ENCODE measurements at places on chromosomes 5 and 9. TPM values are rescaled to one million over a fixed set of nuclear protein-coding genes. Genes with fewer than 3 reads are reported as not detected.

- DNase-seq, result peak; percentile 32
These were observed 17.4 kb downstream of the HAUS6 start for GRCh38 chr9:19085295-19085694.

DNA sequence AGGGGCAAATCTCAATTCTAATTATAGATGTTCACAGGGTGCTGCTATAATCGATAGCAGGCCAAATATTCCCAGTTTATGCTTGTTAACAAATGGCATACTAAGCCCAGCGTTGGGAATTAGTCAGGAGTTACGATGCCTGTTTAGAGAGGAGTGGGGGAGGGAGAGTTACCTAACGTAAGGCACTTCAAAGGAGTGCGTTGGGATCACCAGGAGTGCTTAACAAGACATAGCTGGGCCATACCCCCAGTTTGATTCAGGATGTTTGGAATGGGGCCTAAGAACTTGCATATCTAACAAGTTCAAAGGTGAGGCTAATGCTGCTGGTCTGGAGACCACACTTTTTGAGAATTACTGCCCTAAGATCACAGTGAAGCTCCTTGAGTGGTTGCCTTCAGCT, 14.5 kb upstream of the SRP19 start:
- DNase-seq, result no peak

Gene IGFBPL1
- not detected for polyA plus RNA-seq

Gene STK10
- 170 TPM for polyA plus RNA-seq

Gene ITGA1
- 16.5 TPM for polyA plus RNA-seq

DNA sequence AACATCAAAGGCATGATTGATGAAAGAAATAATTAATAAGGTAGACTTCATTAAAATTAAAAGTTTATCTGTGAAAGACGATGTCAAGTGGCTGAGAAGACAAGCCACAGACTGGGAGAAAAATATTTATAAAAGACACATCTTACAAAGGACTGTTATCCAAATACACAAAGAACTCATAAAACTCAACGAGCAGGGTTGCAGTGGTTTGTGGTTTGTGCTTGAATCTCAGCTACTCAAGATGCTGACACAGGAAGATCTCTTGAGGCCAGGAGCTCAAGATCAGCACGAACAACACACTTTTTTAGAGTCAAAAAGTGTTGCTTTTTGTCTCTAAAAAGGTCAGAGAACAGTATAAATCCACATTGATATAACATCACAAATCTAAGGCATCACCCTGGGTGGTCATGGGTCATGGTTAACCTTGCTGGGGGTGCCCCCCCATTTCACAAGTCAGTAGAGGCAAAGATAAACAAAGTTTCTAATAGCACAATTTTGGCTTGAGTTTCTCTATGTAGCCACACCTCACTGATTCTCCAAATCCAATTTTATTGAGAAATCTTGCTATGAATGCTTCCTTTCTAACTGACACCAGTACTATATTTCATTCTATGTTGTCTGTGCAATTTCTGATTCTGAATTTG, 342.9 kb upstream of the RPS23 start:
- no peak for DNase-seq

- no peak for DNase-seq
These were observed 128.1 kb downstream of the MYO10 start for GRCh38 chr5:16808021-16808420.

Gene FBN2
- not detected for polyA plus RNA-seq

DNA sequence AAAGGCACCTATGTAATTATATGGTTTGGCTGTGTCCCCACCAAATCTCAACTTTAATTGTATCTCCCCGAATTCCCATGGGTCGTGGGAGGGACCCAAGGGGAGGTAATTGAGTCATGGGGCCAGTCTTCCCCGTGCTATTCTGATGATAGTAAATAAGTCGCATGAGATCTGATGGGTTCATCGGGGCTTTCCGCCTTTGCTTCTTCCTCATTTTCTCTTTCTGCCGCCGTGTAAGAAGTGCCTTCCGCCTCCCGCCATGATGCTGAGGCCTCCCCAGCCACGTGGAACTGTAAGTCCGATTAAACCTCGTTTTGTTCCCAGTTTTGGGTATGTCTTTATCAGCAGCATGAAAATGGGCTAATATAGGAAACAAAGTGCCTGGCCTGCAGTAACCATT, 56.6 kb downstream of the TSPAN17 start:
- DNase-seq, result no peak

- DNase-seq, result no peak
These were observed 39.4 kb downstream of the LRSAM1 start for GRCh38 chr9:127490535-127491230.

GRCh38 chr9:74277532-74277931, 219.6 kb upstream of the RORB start:
- DNase-seq, result peak; percentile 1

GRCh38 chr9:93107151-93107824, 11.3 kb downstream of the CARD19 start:
- no peak for DNase-seq

- DNase-seq, result no peak
These were observed 51.1 kb downstream of the P4HA2 start for GRCh38 chr5:132176521-132176945.

Gene LCN9
- not detected for polyA plus RNA-seq

Gene CTXN3
- polyA plus RNA-seq, result not detected

- DNase-seq, result no peak
These were observed 111.5 kb upstream of the CTSL start for GRCh38 chr9:87614397-87614796.

Gene NUTM2G
- 0.14 TPM for polyA plus RNA-seq

DNA sequence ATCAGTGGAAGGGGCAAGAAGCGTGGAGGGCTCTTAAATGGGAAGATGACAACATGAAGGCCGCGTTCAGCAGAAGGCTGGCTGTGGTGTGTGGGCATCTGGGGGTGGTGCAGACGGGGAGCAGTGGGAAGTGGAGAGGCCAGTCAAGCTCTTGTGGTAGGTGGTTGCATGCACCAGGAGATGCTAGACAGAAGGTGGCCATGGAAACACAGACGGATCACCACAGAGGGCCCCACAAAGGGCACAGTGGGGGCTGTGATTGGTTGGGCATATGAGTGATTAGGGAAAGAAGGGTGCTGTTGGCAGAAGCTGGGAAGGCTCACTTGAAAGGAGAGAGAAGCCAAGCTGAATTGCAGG, 14.7 kb downstream of the MTMR12 start:
- DNase-seq, result no peak

Gene PCDHA9
- not detected for polyA plus RNA-seq

DNA sequence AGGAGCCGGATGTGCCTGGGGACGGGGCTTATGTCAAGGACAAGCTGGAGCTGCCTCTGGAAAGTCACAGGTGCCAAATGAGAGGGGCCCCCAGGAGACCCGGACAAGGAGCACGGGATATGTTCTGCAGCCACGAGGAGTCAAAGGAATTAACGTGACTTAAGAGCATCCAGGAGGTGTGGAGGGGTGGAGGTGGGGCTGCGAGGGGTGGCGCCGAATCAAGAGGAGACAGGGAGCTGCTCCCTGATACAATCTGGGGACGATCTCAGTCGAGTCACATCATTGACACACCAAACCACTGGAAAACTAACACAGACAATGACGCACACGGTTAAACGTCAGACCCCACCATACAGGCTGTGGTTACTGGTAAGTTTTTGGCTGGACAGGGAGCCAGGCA, 10.4 kb downstream of the CCDC127 start:
- no peak for DNase-seq

DNA sequence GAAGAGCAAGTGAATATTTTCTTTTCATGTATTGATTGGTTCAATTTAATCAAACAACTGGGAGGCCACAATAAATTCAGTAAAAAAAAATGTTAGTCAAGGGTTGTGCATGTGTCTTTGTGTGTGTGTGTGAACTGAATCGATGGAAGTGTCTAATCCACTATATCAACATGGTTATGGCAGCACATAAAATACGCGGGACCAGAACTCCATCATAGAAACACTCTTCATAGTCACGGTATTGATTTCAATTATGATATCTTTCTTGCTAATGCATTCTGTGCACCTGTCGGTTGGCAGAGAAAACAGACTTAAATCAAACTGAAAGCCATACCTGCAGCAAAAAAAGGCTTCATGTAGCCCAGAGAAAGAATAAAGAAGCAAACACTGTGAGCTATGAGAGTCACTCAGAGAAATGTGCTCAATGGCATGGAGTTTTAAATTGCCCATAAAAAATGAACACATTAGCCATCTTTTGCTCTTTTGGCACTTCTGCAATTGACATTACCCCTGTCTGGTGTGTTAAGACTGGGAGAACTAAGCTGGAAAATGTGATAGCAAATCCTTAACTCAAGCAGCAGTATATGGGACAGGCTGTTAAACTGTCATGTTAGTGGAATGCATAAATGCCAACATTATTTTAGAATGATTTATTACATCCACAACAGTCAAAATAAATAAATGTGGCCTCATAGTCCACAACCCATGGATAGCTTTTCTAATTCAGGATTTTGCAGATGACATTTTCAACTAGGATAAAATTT, 642.4 kb upstream of the C9orf72 start:
- DNase-seq, result no peak

GRCh38 chr5:96896276-96896675, 20.0 kb downstream of the ERAP2 start:
- no peak for DNase-seq

GRCh38 chr9:126480813-126481212, 132.9 kb upstream of the LMX1B start:
- DNase-seq, result no peak

DNA sequence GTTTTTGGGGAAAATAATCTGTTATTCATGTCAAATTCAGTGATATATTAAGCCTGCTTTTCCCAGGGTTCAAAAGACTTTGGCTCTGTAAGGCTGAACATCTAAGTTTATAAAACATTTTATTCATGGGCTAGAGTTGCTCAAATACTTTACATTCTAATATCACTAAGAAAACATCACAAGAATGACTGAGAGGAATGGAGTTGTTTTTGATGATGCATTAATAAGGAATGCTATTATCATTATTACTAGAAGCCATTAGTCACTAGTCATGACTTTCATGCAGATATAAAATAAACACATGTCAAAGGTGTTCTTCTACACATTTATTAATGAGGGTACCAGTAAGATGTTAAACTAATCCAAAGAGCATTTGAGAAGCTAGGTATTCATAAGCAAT, 185.5 kb upstream of the KCNN2 start:
- no peak for DNase-seq

DNA sequence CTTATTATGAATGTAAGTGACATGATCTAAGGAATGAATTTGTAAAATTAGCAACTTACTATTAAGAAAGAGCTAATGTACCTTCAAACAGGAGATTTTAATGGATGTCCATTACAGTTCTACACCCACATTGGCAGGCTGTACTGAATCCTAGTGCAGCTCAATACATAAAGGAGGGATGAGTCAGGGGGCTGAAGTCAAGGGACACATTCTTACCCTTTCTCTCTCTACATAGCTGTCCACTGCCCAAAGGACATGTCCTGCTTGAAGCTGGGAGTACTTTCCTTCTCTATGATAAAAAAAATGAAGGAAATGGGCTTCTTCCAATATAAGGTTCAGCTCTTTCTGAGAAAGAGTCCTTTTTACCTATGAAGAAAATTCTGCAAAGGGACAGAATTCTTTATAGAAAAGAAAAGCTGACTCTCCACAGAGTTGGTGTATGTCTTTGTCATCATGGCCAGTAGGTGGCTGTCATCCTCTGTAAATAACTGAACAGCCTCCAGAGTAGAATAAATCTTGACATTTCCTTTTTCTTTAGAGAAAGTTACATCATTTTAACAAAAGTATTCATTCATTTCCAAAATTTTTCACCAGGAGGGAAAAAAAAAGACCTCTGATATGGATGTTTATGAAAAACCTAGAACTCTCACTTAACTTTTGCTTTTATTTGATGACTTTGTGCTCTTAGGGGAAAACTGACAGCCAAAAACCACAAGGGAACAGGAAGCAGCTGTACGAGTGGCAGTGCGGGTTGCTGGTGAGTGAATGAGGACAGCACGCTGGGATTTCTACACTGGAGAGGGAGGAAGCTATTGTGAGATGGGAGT, 13.1 kb upstream of the IFNA14 start:
- DNase-seq, result no peak

GRCh38 chr5:55159763-55160492, at the start of gene GPX8:
Gene GPX8, plus strand, starts transcription at chr5:55160171. Its CDS starts 22 bp downstream, at chr5:55160193.
- DNase-seq, result peak; percentile 51

DNA sequence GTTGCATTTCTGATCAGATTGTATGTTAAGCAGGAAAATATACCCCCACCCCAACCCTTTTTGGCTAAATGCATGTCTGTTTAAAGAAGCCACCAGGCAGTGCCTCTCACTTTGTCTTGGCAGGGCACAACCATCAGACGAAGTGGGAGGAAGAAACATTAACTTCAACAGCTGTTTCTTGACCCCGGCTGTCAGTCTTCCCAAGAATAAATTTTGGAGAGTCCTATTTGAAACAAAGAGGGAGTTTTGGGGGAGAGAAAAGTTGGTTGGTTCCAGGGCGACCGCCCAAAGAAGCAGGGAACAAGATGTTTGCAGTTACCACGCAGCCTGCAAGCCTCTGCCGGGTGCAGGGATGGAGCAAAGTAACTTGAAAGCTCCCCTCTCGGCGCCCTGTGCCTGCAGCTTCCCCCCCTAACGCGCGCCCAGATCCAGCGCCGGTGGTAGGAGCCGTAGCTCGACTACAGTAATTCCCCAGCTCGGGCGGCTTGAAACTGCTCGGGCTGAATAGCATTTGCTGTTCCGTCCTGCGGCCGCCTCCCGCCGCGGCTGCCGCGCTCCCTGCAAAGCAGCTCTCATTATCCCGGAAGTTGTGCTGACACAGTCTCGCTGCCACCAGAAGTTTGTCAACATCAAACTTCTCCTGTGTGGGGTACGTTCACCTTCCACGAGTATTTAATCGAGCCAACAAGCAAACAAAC, 100.7 kb upstream of the SSBP2 start:
- peak; percentile 86 for DNase-seq

- DNase-seq, result no peak
These were observed 13.6 kb upstream of the IL17B start for GRCh38 chr5:149392718-149393117.
